BJ (cell line): ENCODE measurements at places on chromosomes 13 and 19. TPM values are rescaled to one million over a fixed set of nuclear protein-coding genes. Genes with fewer than 3 reads are reported as not detected.

The EGLN2 gene
- polyA plus RNA-seq = 39.3 and 65.5 TPM in 2 replicates

DNA sequence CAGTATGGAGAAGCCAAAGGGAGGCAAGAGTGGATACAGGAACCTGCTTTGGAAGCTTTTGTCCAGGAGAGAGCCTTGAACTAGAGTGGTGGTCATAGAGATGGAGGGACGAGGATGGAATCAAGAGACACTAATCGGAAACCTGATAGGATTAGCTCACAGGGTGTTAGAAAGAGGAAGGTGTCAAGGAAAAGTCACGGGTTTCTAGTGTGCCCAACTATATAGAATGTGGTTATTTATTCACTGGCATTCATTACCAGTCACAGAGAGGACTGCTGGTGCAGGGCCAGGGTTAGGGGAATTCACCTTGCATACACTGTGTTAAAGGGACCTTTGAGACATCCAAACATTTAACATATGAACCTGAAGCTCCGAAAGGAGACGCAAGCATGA, 43.4 kb upstream of the URAD start:
- no peak for DNase-seq

- DNase-seq = no peak
These were observed 14.2 kb upstream of the PNMA8C start for GRCh38 chr19:46442808-46443450.

The SNRPD2 gene
- polyA plus RNA-seq = 518 and 777 TPM in 2 replicates

- DNase-seq = no peak
These were observed 1.8 kb upstream of the MYBPC2 start for GRCh38 chr19:50430888-50431342.

- DNase-seq = no peak
These were observed 2.8 kb upstream of the TPM4 start for GRCh38 chr19:16073481-16073880.

DNA sequence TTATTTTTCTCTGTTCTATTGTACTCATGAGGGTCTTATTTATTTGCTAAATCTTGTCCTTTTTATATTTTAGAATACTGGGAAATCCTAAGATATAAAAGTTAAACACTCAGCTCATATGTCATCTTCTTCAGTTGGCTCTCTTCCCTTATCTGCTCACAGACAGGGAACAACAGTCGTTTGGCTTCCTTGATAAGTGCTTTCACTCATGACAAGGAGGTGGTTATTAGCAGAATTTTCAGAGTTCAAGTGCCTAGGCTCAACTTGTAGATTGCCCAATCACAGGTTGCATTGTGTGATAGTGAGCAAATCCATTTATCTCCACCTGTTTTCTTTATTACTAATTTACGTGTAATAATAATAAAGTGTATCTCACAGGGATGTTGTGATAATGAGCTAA, 620.3 kb upstream of the PCDH20 start:
- DNase-seq = no peak

- DNase-seq = no peak
These were observed 6.7 kb downstream of the DBP start for GRCh38 chr19:48630296-48631063.

DNA sequence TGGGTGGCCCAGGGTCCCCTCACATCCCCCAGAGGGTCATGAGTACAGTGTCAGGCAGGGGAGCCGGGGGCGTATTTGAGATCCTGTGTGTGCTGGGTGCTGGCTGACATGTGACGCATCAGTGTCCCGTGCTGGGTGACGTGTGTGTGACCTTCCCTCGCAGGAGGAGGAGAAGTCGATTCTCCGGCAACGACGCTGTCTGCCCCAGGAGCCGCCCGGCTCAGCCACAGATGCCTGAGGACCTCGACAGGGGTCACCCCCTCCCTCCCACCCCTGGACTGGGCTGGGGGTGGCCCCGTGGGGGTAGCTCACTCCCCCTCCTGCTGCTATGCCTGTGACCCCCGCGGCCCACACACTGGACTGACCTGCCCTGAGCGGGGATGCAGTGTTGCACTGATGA, 25.8 kb downstream of the PNPLA6 start:
- no peak for DNase-seq

The CGB2 gene
- polyA plus RNA-seq = not detected in 2 replicates

- DNase-seq = no peak
These were observed 9.7 kb downstream of the TLE6 start for GRCh38 chr19:2986951-2987524.

The C1QTNF9B gene
- polyA plus RNA-seq = not detected in 2 replicates
